ENCODE measurements at places on chromosomes 13 and 19.

GRCh38 chr19:2587001-2587719 lies 111.2 kb downstream of the GADD45B start:
- DNase-seq: no peak

GRCh38 chr19:49862391-49863253 lies 4.8 kb downstream of the PNKP start:
- no peak for DNase-seq

DNA sequence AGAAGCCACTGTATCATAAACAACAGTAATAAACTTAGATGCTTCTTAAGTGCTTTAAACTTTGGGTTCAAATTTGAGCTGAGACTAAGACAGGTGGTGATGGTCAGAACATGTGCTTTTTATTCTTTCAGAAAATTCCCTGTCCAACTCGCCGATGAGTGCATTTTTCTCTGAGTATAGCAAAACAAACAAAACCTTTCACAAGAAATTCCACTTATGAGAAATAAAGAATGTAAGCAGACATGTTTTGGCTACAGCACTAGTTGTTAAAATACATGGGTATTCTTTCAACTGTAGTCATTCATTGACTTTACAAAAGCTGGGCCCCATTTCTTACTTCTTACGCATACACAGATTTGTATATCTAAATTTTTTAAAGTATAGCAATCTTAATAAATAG lies 125.6 kb downstream of the SPRY2 start:
- no peak for DNase-seq

DNA sequence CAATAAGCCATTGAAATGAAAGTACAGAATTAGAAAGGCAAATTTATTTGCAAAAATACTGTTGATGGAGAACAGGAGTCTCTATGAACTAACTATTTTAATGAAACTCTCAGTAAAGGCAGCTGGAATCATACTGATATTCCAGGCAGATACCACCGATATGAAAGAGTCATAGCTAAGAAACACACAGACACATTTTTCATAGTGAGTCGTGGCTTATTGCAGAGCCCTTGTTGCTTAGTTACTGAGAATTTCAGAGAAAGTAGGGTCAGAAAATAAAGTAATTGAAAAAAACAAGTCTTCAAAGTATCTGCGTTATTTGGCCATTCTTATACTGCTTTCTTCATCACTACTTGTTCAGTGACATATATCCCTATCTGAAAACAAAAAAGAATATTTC lies 1890.9 kb downstream of the PCDH9 start:
- no peak for DNase-seq

GRCh38 chr13:80921971-80922370 lies 581.0 kb upstream of the SPRY2 start:
- no peak for DNase-seq

GRCh38 chr13:110251193-110251819 lies 55.7 kb downstream of the COL4A1 start:
- no peak for DNase-seq

- no peak for DNase-seq
These were observed 593.0 kb downstream of the UQCRFS1 start for GRCh38 chr19:28619816-28620429.

GRCh38 chr19:50047671-50048070 lies 21.9 kb downstream of the ZNF473 start:
- DNase-seq: no peak

GRCh38 chr13:50345804-50346203 lies 330.6 kb downstream of the KCNRG start:
- DNase-seq: no peak

GRCh38 chr19:6188811-6189210 lies 53.3 kb downstream of the ACSBG2 start:
- DNase-seq: no peak

All from stimulated activated CD4-positive, alpha-beta T cell treated with anti-CD3 and anti-CD28 coated beads, Interleukin-15, amount 100 ng/mL, for 48 hours (primary cell).